ENCODE measurements at places on chromosomes 11 and 22. TPM values are rescaled to one million over a fixed set of nuclear protein-coding genes. Genes with fewer than 3 reads are reported as not detected.

CRYBB1 gene
- total RNA-seq: 4.3 TPM

EXPH5 gene
- total RNA-seq: 3.1 TPM

CENPM gene
- total RNA-seq: 37.2 TPM

WT1 gene
- total RNA-seq: 0.15 TPM

DBX1 gene
- 0.15 TPM for total RNA-seq

CBL gene
- 52.1 TPM for total RNA-seq

OR56A1 gene
- 0.07 TPM for total RNA-seq

SCGB2A2 gene
- total RNA-seq: not detected

OR51E1 gene
- total RNA-seq: not detected

GGTLC2 gene
- total RNA-seq: not detected

HMOX1 gene
- total RNA-seq: 22.7 TPM

PDE2A gene
- 3.4 TPM for total RNA-seq

PPP6R2 gene
- total RNA-seq: 42.6 TPM

KCNJ5 gene
- 0.11 TPM for total RNA-seq

XKR3 gene
- total RNA-seq: not detected

SLC22A25 gene
- total RNA-seq: not detected

KLHL35 gene
- total RNA-seq: 0.72 TPM

MS4A7 gene
- not detected for total RNA-seq
